ENCODE measurements at places on chromosomes 5 and 9.

DNA sequence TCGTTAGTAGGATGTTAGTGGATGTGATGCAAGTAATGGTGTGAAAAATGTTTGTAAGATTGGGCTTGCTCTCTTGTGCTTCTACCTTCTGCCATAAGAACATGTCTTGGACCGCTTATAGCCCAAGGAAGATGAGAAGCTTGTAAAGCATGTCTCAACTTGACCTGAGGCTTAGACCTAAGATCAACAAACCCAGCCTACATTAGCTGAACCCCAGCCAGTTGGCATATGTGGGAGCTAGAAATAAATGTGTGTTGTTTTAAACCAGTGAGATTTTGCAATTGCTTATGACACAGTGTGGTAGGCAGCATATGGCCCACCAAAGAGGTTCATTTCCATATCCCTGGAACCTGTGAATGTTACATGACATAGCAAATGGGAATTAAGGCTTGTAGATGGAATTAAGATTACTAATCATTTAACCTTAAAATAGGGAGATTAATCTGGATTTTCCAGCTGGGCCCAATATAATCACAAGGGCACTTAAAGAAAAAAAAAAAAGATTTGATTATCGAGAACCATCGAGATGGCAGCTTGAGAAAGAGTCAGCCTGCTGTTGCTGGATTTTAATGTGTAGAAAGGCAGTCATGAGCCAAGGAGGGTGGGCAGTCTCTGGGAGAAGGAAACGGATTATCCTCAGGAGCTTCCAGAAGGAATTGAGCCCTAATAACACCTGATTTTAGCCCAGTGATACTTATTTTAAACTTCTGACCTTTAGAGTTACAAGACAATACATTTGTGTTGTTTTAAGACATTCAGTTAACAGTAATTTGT lies 27.3 kb upstream of the EDIL3 start:
- no peaks in the 10 kb centered on the region for H3K27me3 ChIP-seq
- no peak overlapping the region for H3K4me3 ChIP-seq
- no peaks in the 10 kb centered on the region for H3K36me3 ChIP-seq
- DNase-seq: no peak
- H3K4me1 ChIP-seq: no peaks in the 10 kb centered on the region

DNA sequence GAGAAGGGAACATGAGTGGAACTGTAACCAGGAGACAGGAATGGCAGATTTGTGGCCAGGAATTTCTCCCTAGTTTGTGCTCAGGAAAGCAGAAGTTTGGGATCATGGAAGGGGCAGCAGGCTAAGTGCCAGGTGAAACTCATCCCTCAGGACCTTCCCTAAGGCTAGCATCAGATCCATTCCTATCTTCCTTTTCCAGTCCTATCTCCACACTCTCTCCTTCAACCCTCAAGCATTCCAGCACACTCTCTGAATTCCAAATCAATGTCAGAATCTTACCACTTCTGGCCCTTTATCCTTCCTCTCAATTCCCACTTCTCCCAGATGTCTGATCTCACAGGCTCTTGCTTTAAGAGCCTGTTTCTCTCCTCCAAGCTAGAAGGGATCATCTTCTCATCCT lies 53.2 kb upstream of the GRIA1 start:
- DNase-seq: no peak
- no peak overlapping the region for H3K27ac ChIP-seq
- H3K36me3 ChIP-seq: no peaks in the 10 kb centered on the region

- no peaks in the 10 kb centered on the region for H3K4me1 ChIP-seq
- H3K27me3 ChIP-seq: no peaks in the 10 kb centered on the region
- no peak overlapping the region for H3K4me3 ChIP-seq
- no peaks in the 10 kb centered on the region for H3K36me3 ChIP-seq
- no peak for DNase-seq
- H3K27ac ChIP-seq: no peak overlapping the region
Measured at GRCh38 chr5:41617843-41618515, 107.6 kb upstream of the PLCXD3 start.

DNA sequence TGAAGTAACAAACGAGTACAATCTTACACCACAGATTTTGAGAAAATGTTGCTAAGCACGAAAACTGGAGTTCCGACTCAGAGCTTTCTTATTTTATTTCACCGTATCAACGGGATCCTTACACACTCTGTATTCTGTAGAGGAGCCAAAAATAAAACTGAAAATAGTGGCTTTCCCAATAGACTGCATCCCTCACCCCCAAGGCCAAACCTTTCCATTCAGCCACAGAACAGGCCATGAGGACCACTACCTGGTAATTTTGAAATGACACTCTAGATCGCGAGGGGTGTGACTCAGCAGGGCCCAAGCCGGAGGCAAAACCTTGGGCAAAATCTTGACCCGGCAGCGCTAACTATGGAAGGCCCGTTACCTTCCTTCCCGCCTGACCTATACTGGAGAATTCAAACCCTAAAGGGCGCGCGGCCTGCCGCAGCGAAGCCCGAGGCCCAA lies 432 bp downstream of the HSPA9 start:
- H3K36me3 ChIP-seq: peaks cover 38% of the 10 kb centered on the region
- no peaks in the 10 kb centered on the region for H3K27me3 ChIP-seq
- no peak for DNase-seq
- H3K4me1 ChIP-seq: peaks cover 13% of the 10 kb centered on the region
- peak overlapping the region; percentile 100 for H3K27ac ChIP-seq

GRCh38 chr5:163385271-163385670 lies 52.1 kb upstream of the CCNG1 start:
- DNase-seq: no peak
- no peaks in the 10 kb centered on the region for H3K27me3 ChIP-seq
- H3K27ac ChIP-seq: no peak overlapping the region
- no peaks in the 10 kb centered on the region for H3K36me3 ChIP-seq
- H3K4me3 ChIP-seq: no peak overlapping the region

GRCh38 chr9:104339692-104340091 lies 164.4 kb upstream of the OR13F1 start:
- no peak overlapping the region for H3K4me3 ChIP-seq
- no peaks in the 10 kb centered on the region for H3K4me1 ChIP-seq
- no peak for DNase-seq
- no peak overlapping the region for H3K27ac ChIP-seq
- no peaks in the 10 kb centered on the region for H3K36me3 ChIP-seq

DNA sequence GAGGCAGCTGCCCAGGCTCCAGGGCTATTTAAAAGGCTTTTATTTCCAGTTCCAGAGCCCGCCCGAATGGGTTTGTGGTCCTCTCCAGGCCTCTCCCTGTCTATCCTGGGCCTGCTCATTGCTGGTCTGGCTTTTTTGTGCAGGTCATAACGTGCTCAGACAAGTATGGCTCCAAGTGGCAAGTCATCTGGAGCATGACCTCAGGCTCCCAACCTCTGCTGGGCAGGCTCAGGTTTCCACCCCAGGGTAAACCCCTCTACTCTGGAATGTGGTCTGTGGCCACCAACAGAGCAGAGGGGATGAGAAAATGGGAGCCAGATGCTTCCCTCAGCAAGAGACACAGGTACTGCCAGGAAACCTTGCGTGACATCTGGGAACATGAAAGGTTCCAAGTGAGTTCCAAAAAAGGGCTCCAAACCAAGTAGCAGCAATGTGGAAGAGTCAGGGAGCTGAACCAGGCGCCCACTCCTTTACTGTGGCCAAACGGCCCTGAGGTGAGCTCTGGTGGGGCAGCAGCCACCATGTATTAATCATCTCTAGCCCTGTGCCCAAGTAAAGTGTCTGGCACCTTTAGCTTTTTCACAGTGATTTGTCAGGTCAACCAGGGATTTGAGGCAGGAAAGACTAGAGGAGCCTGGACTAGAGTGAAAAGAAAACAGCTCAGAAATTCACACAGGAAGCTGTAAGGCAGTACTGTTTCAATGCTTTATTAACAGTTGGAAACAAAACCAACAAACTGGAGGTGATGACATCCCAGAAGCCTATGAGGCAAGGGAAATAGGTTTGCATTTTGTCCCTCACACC lies 25.7 kb downstream of the PCDHGC5 start:
- DNase-seq: no peak
- peaks cover 18% of the 10 kb centered on the region for H3K4me1 ChIP-seq
- no peak overlapping the region for H3K27ac ChIP-seq
- no peak overlapping the region for H3K4me3 ChIP-seq
- peaks cover 43% of the 10 kb centered on the region for H3K36me3 ChIP-seq

GRCh38 chr9:37025071-37025822 lies 8.8 kb downstream of the PAX5 start:
- peaks cover 48% of the 10 kb centered on the region for H3K4me1 ChIP-seq
- no peak for DNase-seq
- no peaks in the 10 kb centered on the region for H3K36me3 ChIP-seq

- no peak overlapping the region for H3K4me3 ChIP-seq
- peaks cover 9% of the 10 kb centered on the region for H3K4me1 ChIP-seq
- peaks cover 22% of the 10 kb centered on the region for H3K27me3 ChIP-seq
- H3K27ac ChIP-seq: no peak overlapping the region
- H3K36me3 ChIP-seq: no peaks in the 10 kb centered on the region
- DNase-seq: no peak
Measured at GRCh38 chr5:77208507-77209163, 1.8 kb upstream of the PDE8B start.

- H3K4me1 ChIP-seq: no peaks in the 10 kb centered on the region
- H3K4me3 ChIP-seq: no peak overlapping the region
- H3K36me3 ChIP-seq: no peaks in the 10 kb centered on the region
Measured at GRCh38 chr9:133540698-133541025, 6.2 kb downstream of the ADAMTSL2 start.

DNA sequence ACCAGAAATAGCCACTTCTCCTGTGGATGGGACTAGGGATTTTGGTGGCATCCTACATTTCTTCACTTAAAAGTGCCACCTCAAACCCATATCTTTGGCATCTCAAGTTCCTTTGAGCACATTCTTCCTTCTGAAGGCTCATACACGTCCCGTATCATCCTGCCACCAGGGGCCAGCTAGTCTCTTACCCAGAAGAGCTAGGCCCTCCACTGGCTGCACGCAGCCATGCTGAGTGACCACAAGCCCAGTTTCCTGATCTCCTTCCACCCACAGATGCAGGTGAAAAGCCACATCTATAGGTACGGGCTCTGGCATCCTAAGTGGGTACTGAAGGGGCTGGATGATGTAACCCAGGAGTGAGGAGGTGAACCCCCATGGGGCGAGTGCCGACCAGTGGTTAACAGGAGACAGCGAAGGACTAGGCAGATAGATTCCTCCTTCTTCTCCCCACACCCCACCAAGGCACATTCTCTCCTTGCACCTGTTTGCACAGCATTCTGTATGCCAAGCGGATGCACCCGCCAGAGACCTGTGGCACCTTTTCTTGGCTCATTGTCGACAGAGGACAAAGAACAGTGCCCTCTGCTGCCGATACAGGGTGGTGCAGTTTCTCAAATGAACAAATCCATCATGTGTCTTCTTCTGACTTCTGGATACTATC lies 14.4 kb upstream of the SCGB3A1 start:
- no peak overlapping the region for H3K4me3 ChIP-seq
- H3K27ac ChIP-seq: no peak overlapping the region
- H3K36me3 ChIP-seq: no peaks in the 10 kb centered on the region
- H3K27me3 ChIP-seq: no peaks in the 10 kb centered on the region

Measured in CD4-positive, CD25-positive, alpha-beta regulatory T cell (primary cell).